MCF 10A (cell line): ENCODE measurements at places on chromosomes 13 and 19. TPM values are rescaled to one million over a fixed set of nuclear protein-coding genes. Genes with fewer than 3 reads are reported as not detected.

- H3K27ac ChIP-seq = no peak overlapping the region
- peaks cover 28% of the 10 kb centered on the region for H3K36me3 ChIP-seq
- no peak overlapping the region for H3K4me3 ChIP-seq
- DNase-seq = no peak
- H3K27me3 ChIP-seq = no peaks in the 10 kb centered on the region
Observed at GRCh38 chr13:99374994-99375737, 68.0 kb upstream of the GPR183 start.

DNA sequence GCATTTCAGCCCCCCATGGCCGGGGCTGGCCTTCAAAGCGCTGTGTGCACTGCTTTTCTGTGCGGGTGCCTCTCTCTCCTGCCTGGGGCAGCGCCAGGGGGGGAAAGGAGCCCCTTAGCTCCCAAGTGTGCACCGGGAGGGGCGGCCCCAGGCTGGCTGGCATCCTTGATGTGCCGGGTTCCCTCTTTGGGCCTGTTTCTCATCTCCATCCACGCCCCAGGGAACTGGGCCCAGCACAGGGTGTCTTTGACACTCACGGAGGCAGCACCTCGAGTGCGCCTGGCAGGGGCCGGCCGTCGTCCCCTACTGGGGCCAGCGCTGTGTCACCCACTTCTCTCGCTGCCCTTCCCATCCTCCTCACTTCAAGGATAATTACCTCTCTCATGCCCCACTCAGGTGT, 324.3 kb downstream of the TEX29 start:
- no peak overlapping the region for H3K27ac ChIP-seq
- no peaks in the 10 kb centered on the region for H3K27me3 ChIP-seq
- no peak overlapping the region for H3K4me3 ChIP-seq
- H3K36me3 ChIP-seq = no peaks in the 10 kb centered on the region
- no peak for DNase-seq

- no peak overlapping the region for H3K4me3 ChIP-seq
- H3K27me3 ChIP-seq = no peaks in the 10 kb centered on the region
- H3K4me1 ChIP-seq = no peaks in the 10 kb centered on the region
- no peaks in the 10 kb centered on the region for H3K36me3 ChIP-seq
- no peak overlapping the region for H3K27ac ChIP-seq
- DNase-seq = no peak
Observed at GRCh38 chr13:33348366-33348765, 62.8 kb upstream of the STARD13 start.

DNA sequence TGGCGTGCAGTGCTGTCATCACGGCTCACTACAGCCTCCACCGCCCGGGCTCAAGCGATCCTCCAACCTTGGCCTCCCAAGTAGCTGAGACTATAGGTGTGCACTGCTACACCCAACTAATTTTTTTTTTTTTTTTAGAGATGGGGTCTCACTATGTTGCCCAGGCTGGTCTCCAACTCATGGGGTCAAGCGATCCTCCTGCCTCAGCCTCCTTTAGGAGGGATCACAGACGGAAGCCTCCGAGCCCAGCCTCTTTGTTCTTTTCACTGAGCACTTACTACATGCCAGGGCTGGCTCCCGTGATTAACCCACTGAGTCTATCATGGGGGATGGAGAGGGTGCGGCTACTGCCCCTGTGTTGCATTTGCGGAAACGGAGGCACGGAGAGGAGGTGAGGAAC, 12.9 kb upstream of the CACTIN start:
- no peaks in the 10 kb centered on the region for H3K4me1 ChIP-seq
- no peak overlapping the region for H3K27ac ChIP-seq
- DNase-seq = no peak
- H3K27me3 ChIP-seq = no peaks in the 10 kb centered on the region

DNA sequence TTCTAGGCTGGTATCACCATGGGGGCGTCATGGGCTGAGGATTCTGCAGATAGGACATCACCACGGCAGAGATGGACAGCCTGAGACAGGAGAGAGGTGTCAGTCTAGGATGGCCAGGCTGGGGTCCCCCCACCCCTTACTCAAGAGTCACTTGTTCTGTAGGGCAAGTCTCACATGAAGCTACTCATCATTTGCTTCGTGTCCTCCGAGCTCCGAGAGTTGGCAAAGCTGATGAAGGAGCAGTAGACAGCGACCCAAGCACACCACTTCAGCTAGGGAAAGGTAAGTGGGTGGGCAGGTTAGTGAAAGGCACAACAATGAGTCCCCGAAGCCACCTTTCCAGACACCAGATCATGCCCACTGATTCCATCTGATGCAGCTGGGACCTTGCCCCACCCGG, 1.7 kb downstream of the WDR83 start:
- H3K36me3 ChIP-seq = peaks cover 47% of the 10 kb centered on the region

GRCh38 chr19:44003461-44004009, 778 bp downstream of the ZNF230 start:
- DNase-seq = peak; percentile 14
- H3K36me3 ChIP-seq = peaks cover 13% of the 10 kb centered on the region
- peaks cover 14% of the 10 kb centered on the region for H3K4me1 ChIP-seq
- H3K4me3 ChIP-seq = peak overlapping the region; percentile 84
- no peaks in the 10 kb centered on the region for H3K27me3 ChIP-seq
- peak overlapping the region; percentile 90 for H3K27ac ChIP-seq

- DNase-seq = no peak
- no peak overlapping the region for H3K27ac ChIP-seq
- H3K36me3 ChIP-seq = peaks cover 73% of the 10 kb centered on the region
- H3K27me3 ChIP-seq = no peaks in the 10 kb centered on the region
Observed at GRCh38 chr19:53088091-53088490, 15.1 kb downstream of the ZNF160 start.

- H3K27me3 ChIP-seq = no peaks in the 10 kb centered on the region
- H3K27ac ChIP-seq = no peak overlapping the region
- no peak overlapping the region for H3K4me3 ChIP-seq
Observed at GRCh38 chr13:43364210-43365038, 341.0 kb downstream of the DNAJC15 start.

- H3K27ac ChIP-seq = no peak overlapping the region
- DNase-seq = peak; percentile 63
- H3K36me3 ChIP-seq = no peaks in the 10 kb centered on the region
Observed at GRCh38 chr13:101576455-101576854, 124.0 kb downstream of the ITGBL1 start.

DNA sequence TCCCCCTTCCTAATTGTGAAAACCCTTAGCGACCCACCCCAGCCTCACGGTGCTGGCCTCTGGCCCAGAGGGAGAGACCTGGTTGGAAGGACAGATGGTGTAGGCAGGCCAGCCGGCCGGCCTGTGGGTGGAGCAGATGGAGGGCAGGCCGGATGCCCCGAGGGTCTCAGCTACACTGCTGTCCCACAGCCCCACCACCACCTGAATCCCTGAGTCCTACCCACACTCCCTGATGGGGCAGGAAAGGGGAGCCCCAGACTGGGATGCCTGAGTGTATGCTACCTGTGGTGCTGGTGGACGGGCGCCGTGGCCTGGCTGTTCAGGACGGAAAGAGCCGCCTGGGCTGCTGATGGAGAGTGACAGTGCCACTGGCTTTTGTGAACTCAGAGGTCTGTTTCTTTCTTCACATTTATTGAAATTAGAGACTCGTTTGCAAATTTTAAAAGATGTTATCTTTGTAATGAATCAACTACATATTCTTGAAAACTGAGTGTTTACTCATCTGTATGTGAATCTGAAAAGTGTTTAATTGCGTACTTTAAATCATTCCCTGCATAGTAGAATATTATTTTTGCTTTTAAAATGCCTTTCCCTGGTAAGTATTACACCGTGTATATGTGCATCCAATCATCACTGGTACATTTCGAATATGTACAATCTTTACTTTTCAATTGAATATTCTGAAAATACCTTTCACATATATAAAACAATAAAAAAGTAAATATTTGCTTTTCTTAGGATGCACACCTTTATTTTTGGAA, 35.7 kb downstream of the TFDP1 start:
- no peak overlapping the region for H3K27ac ChIP-seq
- H3K36me3 ChIP-seq = peaks cover 35% of the 10 kb centered on the region
- no peaks in the 10 kb centered on the region for H3K4me1 ChIP-seq
- H3K27me3 ChIP-seq = no peaks in the 10 kb centered on the region

DNA sequence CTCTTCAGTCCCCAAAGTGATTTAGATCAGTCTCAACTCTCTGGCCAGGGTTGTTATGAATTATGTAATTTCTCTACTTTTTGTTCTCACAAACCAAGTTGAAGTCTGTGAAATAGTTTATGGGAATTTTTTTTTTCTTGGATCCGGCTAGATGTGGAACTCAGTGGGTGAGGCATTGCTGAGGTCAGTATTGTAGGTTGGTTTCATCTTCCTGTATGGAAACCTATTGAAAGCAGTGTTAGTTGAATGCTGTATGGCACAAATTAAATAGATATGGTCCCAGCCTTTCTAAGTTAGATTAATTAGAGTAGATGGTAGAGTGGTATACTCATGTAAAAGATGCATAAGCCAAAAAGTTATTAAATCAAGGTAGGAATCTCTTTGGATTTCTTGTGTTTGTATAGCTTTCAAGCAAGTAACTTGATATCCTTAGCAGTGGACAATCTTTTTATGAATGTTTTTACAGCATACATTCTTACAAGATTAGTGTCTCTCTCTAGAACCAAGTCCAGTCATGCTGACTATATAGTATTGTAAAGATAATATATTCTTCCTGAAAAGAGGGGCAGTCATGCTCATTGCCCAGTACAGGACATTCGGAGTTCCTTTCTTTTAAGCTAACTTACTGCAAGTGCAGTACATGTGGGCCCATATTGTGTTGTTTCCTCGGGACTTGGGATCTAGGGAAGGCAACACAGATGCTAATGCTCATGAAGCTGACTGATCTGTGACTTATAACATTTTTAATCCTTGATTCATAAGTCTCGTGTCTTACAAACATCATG, 2541.1 kb downstream of the PCDH9 start:
- H3K4me1 ChIP-seq = peaks cover 5% of the 10 kb centered on the region
- H3K4me3 ChIP-seq = no peak overlapping the region
- H3K27ac ChIP-seq = no peak overlapping the region
- H3K36me3 ChIP-seq = no peaks in the 10 kb centered on the region
- H3K27me3 ChIP-seq = no peaks in the 10 kb centered on the region

DNA sequence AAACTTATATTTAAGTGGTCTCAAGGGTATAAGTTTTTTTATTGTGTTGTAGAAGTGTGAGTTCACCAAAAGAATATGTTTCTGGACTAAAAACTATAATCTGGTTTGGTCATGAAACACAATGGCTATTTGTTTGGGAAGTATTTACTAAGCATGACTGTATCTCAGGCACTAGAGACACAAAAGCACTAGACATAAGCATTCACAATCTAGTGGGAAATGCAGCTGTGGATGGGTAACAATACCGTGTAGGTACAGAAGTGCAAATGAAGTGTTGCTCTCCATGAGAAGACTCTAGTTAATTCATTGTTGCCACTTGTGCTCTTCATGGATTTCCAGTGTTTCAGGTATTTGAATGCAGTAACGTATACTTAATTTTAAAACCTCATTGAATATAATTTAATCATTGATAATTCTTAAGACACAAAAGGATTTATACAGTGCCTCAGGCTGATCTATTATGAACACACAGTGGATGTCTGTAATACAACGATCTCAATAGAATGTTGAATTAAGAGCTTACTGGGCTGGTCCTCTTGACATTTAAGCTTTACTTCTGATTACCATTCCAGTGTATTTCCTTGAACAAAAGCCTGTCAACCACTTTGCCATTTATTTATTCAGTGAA, 50.9 kb downstream of the TPT1 start:
- no peak overlapping the region for H3K27ac ChIP-seq
- no peak overlapping the region for H3K4me3 ChIP-seq
- H3K27me3 ChIP-seq = no peaks in the 10 kb centered on the region
- H3K4me1 ChIP-seq = peaks cover 13% of the 10 kb centered on the region
- no peak for DNase-seq

GRCh38 chr13:110850006-110850405, 64.9 kb downstream of the ANKRD10 start:
- DNase-seq = no peak
- no peak overlapping the region for H3K4me3 ChIP-seq
- H3K4me1 ChIP-seq = no peaks in the 10 kb centered on the region
- no peak overlapping the region for H3K27ac ChIP-seq
- H3K27me3 ChIP-seq = peaks cover 54% of the 10 kb centered on the region
- H3K36me3 ChIP-seq = no peaks in the 10 kb centered on the region

- no peak for DNase-seq
- H3K36me3 ChIP-seq = no peaks in the 10 kb centered on the region
- H3K27ac ChIP-seq = no peak overlapping the region
- no peak overlapping the region for H3K4me3 ChIP-seq
- peaks cover 30% of the 10 kb centered on the region for H3K27me3 ChIP-seq
Observed at GRCh38 chr19:4213116-4213515, 16.2 kb upstream of the EBI3 start.

DNA sequence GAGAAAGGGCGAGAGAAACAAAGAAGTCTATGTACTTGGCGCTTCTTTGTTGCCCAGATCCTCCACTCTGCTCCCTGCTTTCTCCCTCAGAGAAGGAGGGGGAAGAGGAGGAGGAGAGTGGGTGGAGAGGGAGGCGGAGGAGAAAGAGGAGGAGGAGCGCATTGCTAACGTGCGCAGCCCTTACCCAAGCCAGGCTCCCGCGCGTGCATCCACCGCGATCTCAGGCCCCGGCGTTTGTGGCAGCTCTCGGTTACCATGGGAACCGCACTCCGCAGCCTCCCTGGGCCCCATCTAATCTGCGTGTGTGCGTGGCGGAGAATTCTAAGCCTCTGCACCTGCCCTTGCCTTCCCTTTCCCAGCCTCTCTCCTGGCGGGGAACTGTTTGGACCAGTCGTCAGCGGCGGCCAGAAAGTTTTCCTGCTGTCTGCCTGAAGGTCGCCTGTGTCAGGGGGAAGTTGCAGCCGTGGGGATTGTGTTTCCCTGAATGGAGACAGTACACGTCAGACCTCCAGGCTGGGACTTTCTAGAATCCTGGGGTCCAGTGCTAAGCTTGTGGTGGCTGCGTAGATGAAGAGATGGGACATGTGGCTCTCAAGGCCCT, at the start of gene ERICH6B:
Gene ERICH6B, minus strand, starts transcription at position 239 of the 601 bp plus-strand sequence. CDS start 18,734 bp downstream, outside the sequence.
- H3K4me1 ChIP-seq = no peaks in the 10 kb centered on the region
- H3K27me3 ChIP-seq = peaks cover 86% of the 10 kb centered on the region
- H3K36me3 ChIP-seq = no peaks in the 10 kb centered on the region
- H3K27ac ChIP-seq = no peak within 1 kb of the TSS
- no peak for DNase-seq
- H3K4me3 ChIP-seq = no peak within 1 kb of the TSS

DNA sequence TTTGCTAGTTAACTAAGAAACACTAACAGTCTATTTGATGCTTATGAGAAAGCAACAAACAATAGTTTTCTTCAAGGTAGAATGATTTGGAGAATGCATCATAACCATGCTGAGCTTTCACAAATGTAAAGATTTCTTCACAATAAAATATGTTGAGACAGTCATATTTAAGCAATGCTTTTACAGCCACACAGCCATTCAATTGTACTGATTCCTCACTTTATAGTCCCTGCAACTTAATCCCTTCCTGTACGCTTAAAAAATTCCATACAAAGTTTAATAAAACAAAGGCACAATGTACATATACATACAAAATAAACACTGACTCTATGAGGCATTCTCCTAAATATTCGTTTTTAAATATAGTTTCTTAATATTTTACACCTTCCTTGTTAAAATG, 4.7 kb upstream of the ACOD1 start:
- peaks cover 30% of the 10 kb centered on the region for H3K4me1 ChIP-seq
- peak overlapping the region; percentile 69 for H3K27ac ChIP-seq

Gene C2CD4C
- total RNA-seq = 0.49 and 0.88 TPM in 2 replicates

Gene LRG1
- 0.33 and 0.56 TPM in 2 replicates for total RNA-seq

Gene MBD3L2
- total RNA-seq = not detected in 2 replicates

Gene ZNF568
- total RNA-seq = 7.6 and 8.5 TPM in 2 replicates

Gene LYL1
- not detected in 2 replicates for total RNA-seq

Gene ACTMAP
- total RNA-seq = 19.3 and 21.2 TPM in 2 replicates

Gene MYCBP2
- 43.4 and 51.8 TPM in 2 replicates for total RNA-seq

Gene SMG9
- 76.0 and 76.4 TPM in 2 replicates for total RNA-seq

Gene RHPN2
- total RNA-seq = 4.9 and 5.5 TPM in 2 replicates
